T-helper 17 cell (primary cell): ENCODE measurements at places on chromosomes 6 and 20.
A peak's percentile ranks its signal among the peaks of the same experiment; 100 is the strongest.

DNA sequence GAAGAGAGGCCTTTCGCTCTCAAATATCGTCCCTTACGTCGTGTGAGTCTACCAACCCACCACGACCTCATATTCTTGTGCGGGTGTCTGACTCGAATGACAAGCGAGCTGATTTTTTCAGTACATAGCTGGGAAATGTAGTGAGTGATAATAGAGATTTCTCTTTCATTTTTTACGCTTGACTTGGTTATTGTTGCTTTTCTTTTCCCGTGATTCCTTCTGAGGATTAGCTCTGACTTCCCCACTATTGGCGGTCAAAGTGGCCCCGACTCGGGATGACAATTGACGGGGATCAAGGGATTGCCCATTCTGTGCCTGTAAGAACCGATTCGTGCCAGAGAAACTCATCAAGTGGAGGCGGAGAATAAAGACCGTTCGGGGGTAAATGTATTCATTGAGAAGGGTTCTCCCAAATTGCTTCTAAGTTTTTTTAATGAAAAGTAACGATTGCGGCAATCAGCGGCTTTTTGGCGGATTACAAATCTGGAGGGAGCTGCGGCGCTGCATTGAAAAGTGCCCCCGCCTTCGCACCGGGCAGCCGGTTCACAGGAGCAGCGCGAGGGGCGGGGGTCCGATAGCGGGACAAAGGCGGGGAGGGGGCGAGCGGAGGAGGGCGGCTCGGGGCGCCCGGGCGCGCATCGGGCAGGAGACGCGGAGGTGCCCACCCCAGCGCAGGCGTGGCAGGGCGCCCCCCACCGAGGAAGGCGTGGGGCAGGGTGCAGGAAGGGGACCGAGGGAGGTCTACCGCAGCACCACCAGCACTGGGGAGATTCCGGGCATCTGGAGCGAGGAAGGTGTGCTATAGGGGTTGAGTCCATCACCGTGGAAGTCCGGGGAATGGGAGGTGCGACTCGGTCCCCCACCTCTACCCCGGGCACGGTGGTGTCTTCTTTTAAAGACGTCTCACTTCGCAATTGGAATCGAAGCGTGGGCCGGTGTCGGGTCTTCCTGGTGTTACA, 44.5 kb upstream of the OSTM1 start:
- DNase-seq, result no peak

DNA sequence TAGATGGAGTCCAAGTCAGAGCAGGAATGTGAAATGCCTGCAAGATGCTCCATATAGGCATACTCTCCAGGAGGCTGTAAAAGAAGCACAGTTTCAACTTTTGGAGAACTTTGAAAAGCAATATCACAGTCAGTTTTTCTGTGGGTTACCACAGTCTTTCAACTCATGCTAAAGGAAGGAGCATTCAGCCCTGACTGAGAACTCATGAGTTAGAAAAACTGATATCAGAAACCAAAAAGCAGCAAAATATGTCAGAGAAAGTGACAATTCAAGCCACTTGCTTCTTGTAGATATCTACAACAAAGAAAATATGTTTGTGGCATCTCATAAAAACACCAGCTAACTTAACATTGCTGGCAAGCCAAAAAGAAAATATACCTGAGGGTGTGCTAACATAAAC, 36.1 kb upstream of the PTCHD4 start:
- no peak for DNase-seq

- DNase-seq, result no peak
Observed at GRCh38 chr20:49863666-49864065, 51.0 kb downstream of the SLC9A8 start.

GRCh38 chr20:38135271-38135650, 29.8 kb downstream of the TGM2 start:
- DNase-seq, result no peak

DNA sequence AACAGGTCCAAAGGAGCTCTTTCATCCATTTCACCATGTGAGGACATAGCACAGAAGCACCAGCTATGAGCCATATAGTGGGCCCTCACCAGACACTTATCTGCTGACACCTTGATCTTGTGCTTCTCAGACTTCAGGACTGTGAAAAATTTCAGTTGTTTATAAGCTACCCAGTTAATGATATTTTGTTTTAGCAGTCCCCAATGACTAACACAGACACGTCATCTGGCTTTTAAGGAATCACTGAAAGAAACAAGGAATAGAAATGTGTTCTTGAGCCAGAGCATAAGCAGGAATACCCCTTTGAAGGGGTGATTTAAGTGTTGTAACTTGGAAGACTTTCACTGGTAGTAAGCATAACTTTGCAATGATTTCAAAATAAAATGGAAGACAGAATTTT, 214.7 kb upstream of the PTCHD4 start:
- no peak for DNase-seq

- DNase-seq, result no peak
Observed at GRCh38 chr6:38234141-38234540, 405.6 kb downstream of the BTBD9 start.

- no peak for DNase-seq
Observed at GRCh38 chr20:49275216-49275615, 2.6 kb downstream of the ZNFX1 start.

DNA sequence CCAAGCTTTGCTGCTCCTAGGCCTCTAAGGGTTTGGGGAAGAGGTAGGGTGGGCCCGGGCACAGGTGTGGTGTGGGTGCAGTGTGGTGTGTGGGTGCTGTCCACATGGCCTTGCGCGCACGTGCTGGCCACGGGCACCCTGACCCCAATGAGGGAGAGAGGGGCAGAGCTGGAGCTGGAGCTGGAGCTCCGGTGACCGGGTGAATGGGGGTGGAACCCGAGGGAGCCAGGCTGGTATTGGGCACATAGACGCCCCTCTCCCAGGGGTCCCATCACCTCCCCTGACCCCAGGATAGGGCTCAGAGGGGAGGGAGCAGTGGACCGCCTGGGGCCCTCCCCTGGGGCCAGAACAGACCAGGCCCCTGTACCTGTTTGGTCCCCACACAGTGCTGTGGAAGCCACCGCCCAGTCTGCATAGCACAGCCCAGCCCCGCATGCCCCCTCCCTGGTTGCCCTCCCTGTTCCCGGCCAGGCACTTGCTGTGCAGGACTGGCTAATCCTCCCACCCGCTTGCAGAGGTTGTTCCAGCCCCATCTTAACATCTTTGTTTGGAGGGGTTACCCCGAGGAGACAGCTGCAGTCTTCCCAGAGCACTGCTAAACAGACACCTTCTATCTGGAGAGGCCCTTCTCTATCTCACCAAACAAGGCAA, 984 bp downstream of the ADAM33 start:
- no peak for DNase-seq

GRCh38 chr20:21936720-21937380, 231.4 kb downstream of the PAX1 start:
- DNase-seq, result no peak

GRCh38 chr20:46060975-46061374, 28.8 kb downstream of the NCOA5 start:
- no peak for DNase-seq

DNA sequence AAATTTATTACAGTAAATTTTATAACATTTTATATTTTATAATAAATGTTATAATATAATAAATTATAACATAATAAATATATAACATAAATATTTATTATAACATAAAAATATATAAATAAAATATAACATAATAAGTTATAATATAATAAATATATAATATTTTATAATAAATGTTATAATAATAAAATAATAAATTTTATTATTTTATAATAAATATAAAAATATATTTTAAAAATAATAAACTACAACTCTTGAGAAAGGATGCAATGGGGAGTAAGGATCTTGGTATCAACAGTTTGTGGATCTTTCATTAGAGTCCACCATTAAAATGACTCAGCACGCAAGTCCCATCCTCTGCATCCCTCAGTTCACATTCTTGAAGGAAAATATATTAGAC, 312.6 kb downstream of the MEI4 start:
- no peak for DNase-seq

- no peak for DNase-seq
Observed at GRCh38 chr20:14449323-14449722, 111.9 kb upstream of the FLRT3 start.

- no peak for DNase-seq
Observed at GRCh38 chr6:10610289-10610688, 84.1 kb downstream of the C6orf52 start.

GRCh38 chr6:5532941-5533340, 271.6 kb downstream of the FARS2 start:
- no peak for DNase-seq

GRCh38 chr6:99446076-99446475, 21.0 kb upstream of the PNISR start:
- no peak for DNase-seq

DNA sequence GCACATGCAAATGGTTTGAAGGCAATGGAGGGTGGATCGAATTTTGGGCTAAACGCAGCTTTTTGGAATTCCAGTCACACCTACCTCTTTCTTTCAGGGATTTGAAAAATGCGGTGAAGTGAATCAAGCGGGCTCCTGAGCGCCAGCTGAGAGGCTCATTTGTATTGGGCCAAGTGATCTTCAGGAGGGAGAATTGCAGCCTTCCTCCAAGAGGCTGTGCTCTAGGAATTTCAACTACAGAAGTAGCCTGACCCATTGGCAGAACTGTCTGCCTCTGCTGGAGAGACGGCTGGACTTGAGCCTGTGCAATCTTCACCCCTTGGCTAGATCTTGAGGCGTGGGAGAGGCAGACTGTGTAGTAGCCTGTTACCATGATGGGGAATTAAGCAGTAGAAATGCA, 5.7 kb upstream of the TIAM2 start:
- no peak for DNase-seq

GRCh38 chr6:39037082-39037508, 11.5 kb upstream of the GLP1R start:
- no peak for DNase-seq

DNA sequence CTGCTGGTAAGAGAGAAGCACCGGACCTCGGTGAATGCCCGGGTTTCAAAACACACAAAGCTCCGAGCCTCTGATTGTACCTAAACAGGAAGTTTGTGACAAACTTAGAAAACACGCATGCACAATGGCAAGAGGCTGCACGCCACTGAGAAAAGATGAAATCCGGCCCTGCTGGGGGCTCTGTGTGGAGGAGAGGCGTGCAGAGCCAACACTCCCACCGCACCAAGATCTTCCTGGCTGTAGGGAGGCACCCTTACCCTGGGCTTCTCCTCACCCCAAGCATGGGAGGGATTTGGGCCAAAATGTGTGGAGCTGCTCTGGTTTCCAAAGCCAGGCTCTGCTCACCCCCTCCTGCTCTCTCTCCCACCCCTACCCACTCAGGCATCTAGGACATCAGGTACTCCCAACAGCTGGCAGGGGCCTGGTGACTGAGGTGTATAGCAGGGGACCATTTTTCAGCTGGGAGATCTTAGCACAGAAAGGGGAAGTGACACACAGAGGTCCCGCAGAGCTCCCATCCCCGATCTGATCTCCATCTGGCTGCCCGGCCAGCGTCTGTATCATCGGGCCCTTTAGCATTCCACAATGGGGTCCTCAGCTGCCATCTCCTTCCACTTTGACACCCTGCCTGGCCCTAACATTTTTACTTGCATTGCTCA, 84.2 kb downstream of the TRERF1 start:
- no peak for DNase-seq

DNA sequence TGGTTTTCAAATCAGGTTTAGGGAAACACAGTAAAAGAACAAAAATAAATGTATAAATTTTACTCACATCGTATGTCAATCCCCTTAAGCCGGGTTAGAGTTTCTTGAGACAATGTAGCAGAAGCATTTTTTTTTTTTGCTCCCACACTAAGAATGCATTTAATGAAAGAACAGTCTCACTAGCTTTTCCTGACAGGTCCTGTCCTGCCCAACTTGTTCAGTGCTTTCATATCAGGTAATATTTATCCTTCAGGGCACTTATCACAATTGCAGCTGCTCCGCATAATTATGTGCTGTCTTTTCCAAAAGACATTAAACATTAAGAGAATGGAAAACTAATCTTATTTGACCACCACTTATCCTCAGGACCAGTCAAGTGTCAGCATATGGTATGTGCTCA, 632.0 kb downstream of the HTR1B start:
- no peak for DNase-seq

GRCh38 chr6:149045404-149045803, 272.1 kb upstream of the TAB2 start:
- DNase-seq, result no peak

- no peak for DNase-seq
Observed at GRCh38 chr6:107523054-107523791, 33.3 kb downstream of the SOBP start.

DNA sequence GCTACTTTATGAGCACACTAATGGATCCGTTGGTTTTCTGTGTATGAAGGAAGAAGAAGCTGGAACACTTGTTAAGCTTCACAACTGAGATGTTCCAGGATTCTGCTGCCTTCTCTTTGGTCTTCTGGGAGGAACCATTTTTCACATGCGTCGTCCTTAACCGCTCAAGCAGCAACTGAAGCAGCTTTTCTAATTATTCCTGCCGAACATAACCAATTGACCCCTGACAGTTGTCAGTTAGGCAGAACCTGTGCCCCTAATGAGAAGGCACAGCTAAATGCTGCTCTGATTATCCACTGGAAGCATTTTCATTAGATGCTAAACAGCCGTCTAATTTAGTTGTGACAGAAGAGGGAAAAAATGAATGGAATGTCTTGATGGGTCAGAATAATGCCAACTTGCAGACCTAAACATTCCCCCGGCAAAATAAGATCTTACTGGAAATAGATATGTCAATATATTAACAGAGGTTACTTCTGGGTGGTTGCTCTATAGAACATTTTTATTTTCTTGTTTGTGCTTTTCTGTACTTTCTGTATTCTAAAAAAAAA, 85.0 kb upstream of the SMLR1 start:
- no peak for DNase-seq

GRCh38 chr6:149919834-149920225, 3.1 kb downstream of the RAET1G start:
- DNase-seq, result no peak

- peak; percentile 48 for DNase-seq
Observed at GRCh38 chr6:157823528-157824370, 703 bp downstream of the SNX9 start.
